Thoracic aorta (tissue), 2 donors: ENCODE measurements at places on chromosomes 16 and 17. TPM values are rescaled to one million over a fixed set of nuclear protein-coding genes. Genes with fewer than 3 reads are reported as not detected.
A peak's percentile ranks its signal among the peaks of the same experiment; 100 is the strongest.

- DNase-seq, result no peak
- no peak overlapping the region for H3K4me3 ChIP-seq
- H3K4me1 ChIP-seq, result peaks cover 23% of the 10 kb centered on the region
- H3K27me3 ChIP-seq, result no peaks in the 10 kb centered on the region
Observed at GRCh38 chr17:81436294-81436849, 41.1 kb downstream of the BAHCC1 start.

Gene ABCC11
- total RNA-seq, result not detected

Gene CACNG4
- total RNA-seq, result not detected

GRCh38 chr16:31696968-31697743, 169.5 kb downstream of the AHSP start:
- no peaks in the 10 kb centered on the region for H3K27me3 ChIP-seq
- no peak for DNase-seq
- H3K4me3 ChIP-seq, result no peak overlapping the region
- no peak overlapping the region for H3K27ac ChIP-seq
- H3K36me3 ChIP-seq, result no peaks in the 10 kb centered on the region

DNA sequence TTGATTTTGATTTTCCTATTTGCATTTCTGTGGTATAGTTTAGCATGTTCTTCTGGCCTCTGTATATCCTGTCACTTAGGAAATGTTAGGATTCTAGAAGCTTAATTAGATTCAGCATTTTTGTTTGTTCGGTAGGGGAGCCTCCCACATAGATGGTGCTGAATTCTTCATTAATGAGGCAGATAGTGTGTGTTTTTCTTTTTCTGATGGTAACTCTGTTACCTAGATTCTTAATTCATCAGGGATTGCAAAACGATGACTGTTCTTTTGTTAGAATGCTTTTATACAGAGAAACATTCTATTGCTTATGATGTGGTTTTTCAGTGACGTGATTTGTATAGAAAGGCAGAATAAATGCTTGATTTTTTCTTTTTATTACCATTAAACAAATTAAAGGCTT, 19.0 kb downstream of the BANP start:
- H3K4me3 ChIP-seq, result no peak overlapping the region
- no peak overlapping the region for H3K27ac ChIP-seq
- no peak for DNase-seq
- no peaks in the 10 kb centered on the region for H3K27me3 ChIP-seq
- H3K36me3 ChIP-seq, result no peaks in the 10 kb centered on the region
- peaks cover 17% of the 10 kb centered on the region for H3K4me1 ChIP-seq

GRCh38 chr17:17179371-17179827, 26.7 kb downstream of the PLD6 start:
- H3K4me1 ChIP-seq, result peaks cover 18% of the 10 kb centered on the region
- peaks cover 57% of the 10 kb centered on the region for H3K36me3 ChIP-seq
- no peak overlapping the region for H3K27ac ChIP-seq
- no peaks in the 10 kb centered on the region for H3K27me3 ChIP-seq
- H3K4me3 ChIP-seq, result no peak overlapping the region

DNA sequence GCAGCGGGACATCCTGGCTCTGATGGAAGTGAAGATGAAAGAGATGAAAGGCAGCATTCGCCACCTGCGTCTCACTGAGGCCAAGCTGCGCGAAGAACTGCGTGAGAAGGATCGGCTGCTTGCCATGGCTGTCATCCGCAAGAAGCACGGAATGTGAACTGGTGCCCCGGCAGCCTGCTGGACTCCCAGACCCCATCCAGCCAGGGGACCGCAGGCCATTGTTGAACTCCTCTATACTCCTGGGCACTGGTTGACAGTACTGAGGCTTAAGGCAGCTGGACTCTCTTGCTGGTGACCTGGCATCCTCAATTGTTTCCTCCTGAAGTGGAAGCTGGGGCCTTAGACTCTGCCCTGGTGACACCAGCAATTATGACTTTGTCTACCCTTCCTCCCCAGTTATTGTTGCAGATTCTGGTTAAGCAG, 1.2 kb downstream of the THAP11 start:
- H3K27ac ChIP-seq, result peak overlapping the region; percentile 99
- no peak for DNase-seq
- H3K4me3 ChIP-seq, result peak overlapping the region; percentile 90
- H3K4me1 ChIP-seq, result peaks cover 38% of the 10 kb centered on the region

Gene CDH8
- 5.4 TPM for total RNA-seq

Gene KRT32
- not detected for total RNA-seq

Gene CCDC200
- total RNA-seq, result not detected

DNA sequence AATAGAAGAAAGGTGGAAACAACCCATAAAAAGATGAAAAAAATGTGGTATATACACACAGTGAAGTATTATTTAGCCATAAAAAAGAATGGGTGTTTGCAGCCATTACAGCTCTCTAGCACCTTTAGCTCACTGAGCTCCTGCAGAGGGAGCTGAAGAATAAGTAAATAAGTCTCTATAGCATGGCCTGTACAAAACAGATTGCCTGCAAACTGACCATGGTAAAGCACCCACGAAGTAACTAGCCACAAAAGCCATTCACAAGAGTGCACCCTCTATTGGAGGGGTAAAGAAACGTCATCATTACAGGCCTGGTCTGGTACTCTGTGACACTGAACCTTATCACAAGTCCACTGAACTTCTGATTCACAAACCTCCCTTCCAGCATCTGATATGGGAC, 76.3 kb downstream of the USP32 start:
- peaks cover 7% of the 10 kb centered on the region for H3K4me1 ChIP-seq
- no peak overlapping the region for H3K4me3 ChIP-seq
- H3K27ac ChIP-seq, result no peak overlapping the region

DNA sequence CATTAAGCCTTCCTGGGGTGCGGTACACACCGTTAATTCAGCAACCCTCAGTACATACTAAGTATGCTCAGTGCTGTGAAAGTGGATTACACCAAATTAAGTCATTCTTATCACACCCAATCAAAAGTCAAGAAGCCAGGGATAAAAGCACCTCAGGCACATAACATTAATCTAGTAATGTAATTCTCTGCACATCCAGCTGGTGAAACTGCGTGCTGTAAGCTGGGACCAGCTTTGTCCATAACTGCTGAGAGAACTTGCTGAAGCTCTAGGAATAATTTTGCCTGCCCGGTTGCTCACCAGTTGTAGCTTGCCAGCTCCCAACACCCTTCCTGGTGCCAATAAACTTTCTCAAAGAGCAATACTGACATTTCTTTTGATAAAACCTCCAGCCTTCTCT, 44.9 kb downstream of the SLC47A1 start:
- H3K36me3 ChIP-seq, result no peaks in the 10 kb centered on the region
- no peaks in the 10 kb centered on the region for H3K4me1 ChIP-seq
- no peaks in the 10 kb centered on the region for H3K27me3 ChIP-seq
- no peak for DNase-seq
- H3K27ac ChIP-seq, result no peak overlapping the region

Gene BICDL2
- not detected for total RNA-seq

GRCh38 chr17:31594416-31594815, 202.9 kb downstream of the RAB11FIP4 start:
- H3K4me3 ChIP-seq, result no peak overlapping the region
- H3K27me3 ChIP-seq, result no peaks in the 10 kb centered on the region
- DNase-seq, result no peak
- peak overlapping the region; percentile 97 for H3K27ac ChIP-seq
- H3K4me1 ChIP-seq, result peaks cover 48% of the 10 kb centered on the region

- no peaks in the 10 kb centered on the region for H3K27me3 ChIP-seq
- H3K36me3 ChIP-seq, result no peaks in the 10 kb centered on the region
- no peak within 1 kb of the TSS for H3K27ac ChIP-seq
- H3K4me1 ChIP-seq, result no peaks in the 10 kb centered on the region
- peak within 1 kb of the TSS; percentile 15 for H3K4me3 ChIP-seq
- no peak for DNase-seq
Observed at GRCh38 chr17:15265131-15265530, at the start of gene PMP22. Gene PMP22 (minus strand): TSS chr17:15265326. CDS start chr17:15260727, 4,599 bp downstream.

Gene FBXW10B
- not detected for total RNA-seq

GRCh38 chr16:82657239-82657638, 30.5 kb downstream of the CDH13 start:
- no peaks in the 10 kb centered on the region for H3K27me3 ChIP-seq
- no peak overlapping the region for H3K4me3 ChIP-seq
- no peaks in the 10 kb centered on the region for H3K36me3 ChIP-seq
- DNase-seq, result no peak

DNA sequence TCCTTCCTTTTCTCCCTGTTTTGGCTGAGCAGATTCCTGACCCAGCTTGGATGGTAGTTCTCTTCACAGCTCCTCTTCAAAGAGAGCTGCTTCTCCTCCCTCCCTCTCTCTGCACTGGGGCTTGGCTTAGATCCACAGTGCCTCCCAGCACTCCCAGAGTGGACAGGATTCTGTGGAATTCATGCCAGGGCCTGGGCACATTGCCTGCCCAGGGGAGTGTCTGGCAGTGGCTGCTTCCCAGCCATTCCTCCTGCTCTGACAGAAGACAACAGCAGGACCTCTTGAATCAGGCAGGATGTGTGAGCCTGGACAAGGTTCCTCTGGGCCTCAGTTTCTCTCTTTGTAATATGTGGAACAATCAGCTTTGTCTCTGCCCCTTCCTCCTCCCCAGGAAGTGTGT, 4.5 kb upstream of the MMP28 start:
- no peaks in the 10 kb centered on the region for H3K27me3 ChIP-seq
- H3K27ac ChIP-seq, result no peak overlapping the region
- H3K4me3 ChIP-seq, result no peak overlapping the region
- H3K36me3 ChIP-seq, result no peaks in the 10 kb centered on the region
- DNase-seq, result no peak

- DNase-seq, result no peak
- H3K4me3 ChIP-seq, result no peak overlapping the region
- H3K36me3 ChIP-seq, result no peaks in the 10 kb centered on the region
- no peaks in the 10 kb centered on the region for H3K4me1 ChIP-seq
- no peak overlapping the region for H3K27ac ChIP-seq
Observed at GRCh38 chr16:57632568-57632967, 4.1 kb downstream of the ADGRG1 start.

GRCh38 chr17:39071573-39071972, 79.9 kb downstream of the PLXDC1 start:
- H3K4me3 ChIP-seq, result no peak overlapping the region
- DNase-seq, result no peak
- H3K27ac ChIP-seq, result no peak overlapping the region
- H3K27me3 ChIP-seq, result no peaks in the 10 kb centered on the region
- no peaks in the 10 kb centered on the region for H3K4me1 ChIP-seq

DNA sequence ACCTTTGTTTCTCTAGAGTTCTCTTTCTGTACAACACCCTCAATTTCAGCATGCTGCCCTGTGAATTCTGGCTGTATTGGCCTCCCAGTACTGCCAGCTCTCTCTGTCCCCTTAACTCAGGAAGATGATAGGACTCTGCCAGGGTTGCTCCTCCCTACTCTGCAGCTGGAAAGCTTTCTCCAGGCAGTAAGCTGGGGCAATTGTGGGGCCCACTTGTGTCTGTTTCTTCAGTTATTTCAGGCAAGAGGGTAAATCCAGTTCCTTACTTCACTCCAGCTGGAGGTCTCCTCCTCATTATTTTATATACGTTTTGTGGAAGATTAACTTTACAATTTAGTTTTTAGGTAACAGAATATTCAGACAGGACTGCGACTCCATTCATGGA, 9.9 kb downstream of the C17orf100 start:
- H3K4me1 ChIP-seq, result no peaks in the 10 kb centered on the region
- H3K36me3 ChIP-seq, result no peaks in the 10 kb centered on the region
- no peak for DNase-seq
- no peak overlapping the region for H3K27ac ChIP-seq
- H3K4me3 ChIP-seq, result no peak overlapping the region

Gene JUP
- 98.7 TPM for total RNA-seq

DNA sequence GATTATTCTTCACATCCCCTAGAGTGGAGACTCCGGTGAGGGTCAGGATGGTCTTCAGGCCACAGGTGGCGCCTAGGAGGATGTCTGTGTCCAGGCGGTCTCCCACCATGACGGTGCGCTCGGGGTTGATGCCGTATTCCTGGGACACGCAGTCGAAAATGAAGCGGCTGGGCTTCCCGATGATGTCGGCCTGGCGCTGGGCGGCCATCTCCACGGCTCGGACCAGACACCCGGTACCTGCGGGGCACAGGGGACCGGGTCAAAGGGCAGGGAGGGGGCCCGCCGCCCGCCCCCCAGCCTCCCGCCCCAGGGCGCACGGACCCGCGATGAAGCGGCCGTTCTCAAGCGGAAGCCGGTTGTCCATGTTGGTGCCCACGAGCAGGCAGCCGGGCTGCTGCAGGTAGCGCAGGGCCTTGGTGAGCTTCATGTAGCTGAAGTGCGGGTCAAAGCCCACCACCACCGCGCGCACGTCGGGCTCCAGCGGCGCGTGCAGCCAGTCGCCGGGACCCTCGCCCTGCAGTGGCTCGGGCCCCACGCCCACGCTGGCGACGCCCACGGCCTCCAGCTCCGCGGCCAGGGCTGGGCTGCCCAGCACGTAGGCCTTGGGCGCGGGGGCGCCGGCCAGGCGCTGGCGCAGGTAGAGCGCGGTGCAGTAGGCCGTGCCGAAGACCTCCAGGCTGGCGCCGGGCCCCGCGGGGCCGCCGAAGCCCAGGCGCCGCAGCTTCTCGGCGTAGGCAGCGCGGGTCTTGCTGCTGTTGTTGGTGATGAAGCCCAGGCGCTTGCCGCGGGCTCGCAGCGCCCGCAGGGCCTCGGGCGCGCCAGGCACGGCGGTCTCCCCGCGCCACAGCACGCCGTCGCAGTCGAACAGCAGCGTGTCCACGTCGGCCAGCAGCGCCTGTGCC, 572 bp downstream of the PGP start:
- peak overlapping the region; percentile 83 for H3K4me3 ChIP-seq
- peaks cover under 1% of the 10 kb centered on the region for H3K36me3 ChIP-seq
- DNase-seq, result no peak
- no peaks in the 10 kb centered on the region for H3K27me3 ChIP-seq

- H3K36me3 ChIP-seq, result no peaks in the 10 kb centered on the region
- H3K4me1 ChIP-seq, result peaks cover 28% of the 10 kb centered on the region
- DNase-seq, result no peak
- H3K4me3 ChIP-seq, result no peak overlapping the region
- H3K27ac ChIP-seq, result no peak overlapping the region
Observed at GRCh38 chr17:79922798-79923197, 83.6 kb upstream of the CBX4 start.

GRCh38 chr17:44014133-44014436, 678 bp downstream of the TMEM101 start:
- peaks cover 3% of the 10 kb centered on the region for H3K36me3 ChIP-seq
- H3K4me1 ChIP-seq, result peaks cover 13% of the 10 kb centered on the region
- no peak overlapping the region for H3K27ac ChIP-seq
